ENCODE measurements at places on chromosomes 3 and 15.

DNA sequence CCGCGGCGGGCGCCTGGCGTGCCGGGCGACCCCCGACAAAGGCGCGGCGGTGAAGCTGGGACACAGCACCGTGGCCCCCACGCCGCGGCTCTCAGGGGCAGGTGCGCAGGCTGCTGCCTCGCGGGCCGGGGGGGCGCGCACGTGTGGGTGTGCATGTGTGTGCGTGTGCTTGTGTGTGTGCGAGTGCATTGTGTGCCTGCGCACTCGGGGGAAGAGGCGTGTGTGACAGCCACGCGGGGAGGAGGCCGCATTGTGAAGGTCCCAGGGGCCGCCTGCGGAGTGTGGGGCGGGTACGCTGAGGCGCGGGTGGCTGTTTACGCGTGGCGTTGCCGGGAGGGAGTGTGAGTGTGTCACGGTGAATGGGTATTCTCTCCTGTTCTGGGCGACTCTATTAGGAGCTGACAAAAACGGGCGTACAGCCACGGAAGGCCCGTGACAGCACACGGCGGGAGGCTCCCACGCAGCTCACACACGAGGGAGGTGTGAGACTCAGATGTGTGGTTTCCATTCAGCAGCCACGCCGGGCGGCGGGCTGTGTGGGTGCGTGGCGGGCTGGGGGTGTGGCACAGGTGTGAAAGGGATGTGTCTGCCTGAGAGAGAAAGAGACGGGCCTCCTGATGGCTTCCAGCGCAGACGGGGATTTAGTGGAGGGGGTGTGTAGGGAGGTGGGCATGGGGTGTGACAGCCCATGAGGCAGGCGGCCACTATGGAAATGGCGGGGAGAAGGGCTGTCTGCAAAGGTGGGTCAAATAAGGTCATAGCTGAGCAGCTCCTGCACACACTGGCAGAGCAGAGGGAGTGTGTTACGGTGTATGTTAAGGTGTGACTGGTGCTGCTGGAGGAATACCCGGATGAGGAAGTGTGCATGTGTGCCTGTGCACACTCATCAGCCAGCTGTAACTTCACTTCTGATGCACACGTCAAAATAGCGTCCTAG lies 750 bp downstream of the PODXL2 start:
- no peak for DNase-seq

DNA sequence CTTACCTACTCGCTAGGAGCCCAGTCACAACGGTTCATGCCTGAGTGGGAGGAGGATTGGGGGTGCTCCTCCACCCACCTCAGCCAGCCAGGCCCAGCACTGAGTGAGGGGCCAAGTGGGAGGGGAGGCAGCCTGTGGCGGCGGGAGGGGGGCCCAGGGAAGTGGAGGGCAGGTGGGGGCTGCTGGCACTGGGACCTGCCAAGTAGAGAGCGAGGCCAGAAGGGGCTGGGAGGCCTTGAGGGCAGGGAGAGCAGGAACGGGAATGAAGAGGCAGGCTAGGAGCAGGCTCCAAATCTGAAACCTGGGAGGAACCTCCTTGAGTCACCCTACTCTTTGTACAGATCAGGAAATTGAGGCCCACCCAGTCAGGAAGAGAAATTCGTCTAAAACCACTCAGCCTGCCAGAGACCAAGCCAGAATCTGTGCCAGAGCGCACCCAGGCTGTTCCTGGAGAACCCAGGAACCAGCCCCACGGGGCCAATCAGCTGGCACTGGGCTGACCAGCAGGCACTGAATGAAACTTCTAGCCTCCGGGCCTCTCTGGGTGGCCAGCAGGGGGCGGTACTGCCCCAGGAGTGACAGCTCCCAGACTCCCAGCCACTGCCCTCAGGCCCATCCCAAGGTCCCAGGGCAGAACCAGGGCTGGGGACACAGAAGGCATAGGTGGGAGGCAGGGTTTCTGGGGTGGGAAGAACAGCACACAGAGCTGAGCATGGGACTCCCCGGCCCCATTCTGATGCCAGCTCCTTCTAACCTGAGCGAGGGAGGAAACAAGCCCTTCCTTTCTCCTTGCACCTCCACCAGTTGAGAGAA lies 14.8 kb upstream of the CYP11A1 start:
- no peak for DNase-seq

DNA sequence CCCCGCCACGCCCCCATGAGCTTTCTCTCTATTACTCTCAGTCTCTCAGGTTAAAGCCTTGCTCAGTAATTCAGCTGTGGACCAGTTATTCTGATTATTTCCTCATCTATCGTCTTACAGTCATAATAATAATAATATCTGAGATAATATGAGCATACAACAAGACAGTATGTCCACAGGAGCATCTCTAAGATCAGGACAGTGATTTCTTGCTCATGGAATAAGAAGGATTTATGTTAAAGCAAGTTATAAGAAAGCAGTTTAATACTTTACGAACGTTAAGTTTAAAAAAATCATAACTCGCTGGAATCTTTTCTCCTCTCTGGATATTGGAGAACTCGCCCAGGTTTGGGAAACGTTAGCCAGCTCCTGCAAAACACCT lies 643 bp upstream of the LMCD1 start:
- no peak for DNase-seq

GRCh38 chr3:152196782-152197181 lies 71.9 kb upstream of the MBNL1 start:
- no peak for DNase-seq

DNA sequence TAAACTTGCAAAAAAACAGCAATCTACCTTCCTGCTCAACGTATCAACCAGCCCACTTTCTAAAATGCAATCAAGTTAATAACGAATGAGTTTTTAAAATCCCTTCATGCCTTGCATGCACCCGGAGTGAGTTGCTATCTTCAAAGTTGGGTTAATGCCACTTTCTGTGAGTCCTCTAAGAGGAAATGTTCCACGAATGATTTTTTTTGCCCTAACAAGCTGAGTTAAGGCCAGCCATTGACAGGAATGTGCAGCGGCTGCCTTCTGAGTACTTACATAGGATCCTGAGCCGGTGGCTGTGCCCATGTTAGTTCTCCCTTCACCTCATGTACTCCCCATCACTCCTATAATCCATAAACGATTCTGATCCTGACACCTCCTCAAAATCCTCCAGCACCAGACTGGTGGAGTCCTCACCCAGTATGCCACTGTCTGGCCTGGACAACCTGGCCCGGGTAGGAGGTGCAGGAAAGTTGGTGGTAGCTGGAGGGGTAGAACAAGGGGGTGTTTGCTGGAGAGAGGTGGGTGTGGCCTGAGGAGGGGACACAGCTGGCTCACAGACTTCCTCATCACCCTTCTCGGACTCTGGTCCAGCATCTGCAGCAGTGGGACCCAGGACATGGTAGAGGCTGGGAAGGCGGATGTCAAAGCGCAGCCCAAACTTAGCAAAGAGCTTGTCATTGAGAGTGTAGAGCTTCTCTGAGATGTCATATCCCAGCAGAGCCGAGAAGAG lies 12.4 kb downstream of the POPDC2 start:
- no peak for DNase-seq

GRCh38 chr15:54304321-54304720 lies 326.1 kb downstream of the UNC13C start:
- no peak for DNase-seq

- DNase-seq = no peak
Observed at GRCh38 chr3:153658136-153658535, 463.1 kb upstream of the ARHGEF26 start.

DNA sequence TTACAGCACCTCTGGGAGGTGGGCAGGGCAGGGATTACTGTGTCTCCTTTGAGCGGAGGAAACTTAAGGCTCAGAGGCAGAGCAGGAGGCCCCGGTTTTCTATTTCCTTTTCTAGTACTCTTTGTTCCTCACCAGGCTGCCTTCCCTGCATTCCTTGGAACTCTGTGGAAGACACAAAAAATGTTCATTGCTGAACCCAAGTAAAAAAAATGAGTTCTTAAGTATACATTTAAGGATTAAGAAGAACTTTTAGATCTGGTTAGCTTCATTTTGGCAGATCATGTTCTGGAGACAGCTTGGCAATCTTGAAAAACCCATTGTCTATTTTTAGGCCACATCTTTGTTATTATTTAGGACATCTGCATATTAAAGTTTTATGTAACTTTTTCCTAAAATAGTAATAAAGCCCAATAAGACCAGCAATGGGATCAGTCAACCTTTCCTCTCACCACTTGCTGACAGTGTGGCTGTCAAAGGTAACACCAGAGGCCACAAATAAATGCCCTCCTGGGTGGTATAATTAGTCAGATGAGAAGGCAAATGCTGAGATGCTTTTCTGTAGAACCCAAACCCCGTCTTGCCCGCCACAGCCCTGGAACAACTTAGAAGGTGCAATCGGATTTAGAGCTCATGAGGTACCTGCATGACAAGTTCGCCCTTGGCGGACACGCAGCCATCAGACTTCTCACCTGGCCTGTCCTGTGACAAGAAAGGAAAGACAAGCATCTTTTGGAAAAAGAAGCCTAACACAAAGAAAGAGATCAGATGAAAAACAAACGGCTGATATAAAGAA lies 97.2 kb downstream of the DGKG start:
- DNase-seq = no peak

GRCh38 chr15:75720297-75720696 lies 7.6 kb upstream of the CSPG4 start:
- DNase-seq = no peak

- no peak for DNase-seq
Observed at GRCh38 chr3:81726735-81727134, 34.7 kb downstream of the GBE1 start.

DNA sequence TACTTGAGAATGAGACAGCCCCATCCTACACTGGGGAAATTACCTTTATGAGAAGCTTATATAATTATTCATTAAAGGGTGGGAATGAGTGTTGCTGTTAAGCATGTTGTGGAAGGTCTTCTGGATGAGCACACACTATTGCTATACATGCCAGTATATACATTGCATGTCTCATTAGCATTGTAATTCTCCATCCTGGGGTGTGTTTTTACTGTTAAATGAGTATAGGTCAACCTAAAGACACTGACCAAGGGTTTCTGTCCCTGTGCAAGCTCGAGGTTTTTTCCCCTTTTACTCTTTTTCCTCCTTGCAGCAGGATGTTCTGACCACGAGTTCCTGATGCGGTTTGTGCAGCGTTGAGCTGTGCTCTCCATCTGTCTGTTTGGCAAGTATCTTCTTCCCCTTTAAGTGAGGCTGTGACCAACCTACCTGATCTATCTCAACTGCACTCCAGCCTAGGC lies 7.2 kb upstream of the IVD start:
- no peak for DNase-seq

GRCh38 chr15:80492409-80492808 lies 88.2 kb downstream of the ARNT2 start:
- DNase-seq = no peak

GRCh38 chr15:68797599-68798345 lies 22.9 kb downstream of the ANP32A start:
- DNase-seq = no peak

GRCh38 chr3:179956416-179956830 lies 80.3 kb downstream of the PEX5L start:
- DNase-seq = no peak

DNA sequence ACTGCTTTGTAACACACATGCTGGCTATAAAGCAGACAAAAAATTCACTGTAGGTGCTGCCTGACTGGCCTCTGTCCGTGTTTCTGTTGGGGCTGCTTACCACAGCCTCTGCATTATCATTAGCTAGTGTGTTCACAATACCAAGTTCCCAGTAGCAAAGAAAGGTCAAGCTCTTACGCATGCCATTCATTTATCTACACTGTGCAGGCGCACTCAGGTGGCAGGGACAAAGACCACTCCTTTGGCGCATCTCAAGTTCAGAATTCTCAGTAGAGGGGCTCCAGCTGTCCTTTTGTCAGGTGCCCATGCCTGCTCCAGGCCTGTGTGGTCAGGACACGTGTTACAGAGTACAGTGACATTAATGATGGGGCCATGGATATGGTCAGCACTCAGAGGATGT lies 22.3 kb downstream of the MLH1 start:
- DNase-seq = no peak

DNA sequence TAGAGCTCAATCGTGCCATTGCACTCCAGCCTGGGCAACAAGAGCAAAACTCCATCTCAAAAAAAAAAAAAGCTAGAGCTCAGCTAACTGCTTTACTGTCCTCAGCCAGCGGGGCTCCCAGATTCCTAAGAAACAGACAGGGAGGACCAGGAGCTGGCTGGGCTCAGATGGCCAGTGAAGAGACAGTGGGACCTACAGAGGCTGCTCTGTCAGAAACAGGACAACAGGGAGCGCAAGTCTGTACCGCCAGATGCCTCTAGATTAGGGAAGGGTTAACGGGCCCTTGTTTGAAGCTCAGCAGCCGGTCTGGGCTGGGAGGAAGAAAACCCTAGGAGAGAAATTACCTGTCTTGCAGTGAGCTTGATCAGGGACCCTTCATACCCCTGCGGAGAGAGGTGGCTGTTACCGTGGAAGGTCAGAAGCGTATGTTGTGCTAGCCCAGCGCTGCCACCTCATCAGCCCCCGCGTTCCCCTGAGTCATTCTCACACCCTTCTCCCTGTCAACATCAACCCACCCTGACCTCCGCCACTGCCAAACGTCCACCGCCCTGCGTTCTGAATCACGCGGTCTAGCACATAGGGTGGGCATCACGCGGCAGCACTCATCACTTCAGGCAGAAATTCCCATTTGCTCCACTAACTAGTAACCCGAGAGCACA lies 25.3 kb downstream of the RBPMS2 start:
- DNase-seq = no peak

GRCh38 chr3:183357564-183358079 lies 70.8 kb downstream of the MCF2L2 start:
- DNase-seq = no peak

DNA sequence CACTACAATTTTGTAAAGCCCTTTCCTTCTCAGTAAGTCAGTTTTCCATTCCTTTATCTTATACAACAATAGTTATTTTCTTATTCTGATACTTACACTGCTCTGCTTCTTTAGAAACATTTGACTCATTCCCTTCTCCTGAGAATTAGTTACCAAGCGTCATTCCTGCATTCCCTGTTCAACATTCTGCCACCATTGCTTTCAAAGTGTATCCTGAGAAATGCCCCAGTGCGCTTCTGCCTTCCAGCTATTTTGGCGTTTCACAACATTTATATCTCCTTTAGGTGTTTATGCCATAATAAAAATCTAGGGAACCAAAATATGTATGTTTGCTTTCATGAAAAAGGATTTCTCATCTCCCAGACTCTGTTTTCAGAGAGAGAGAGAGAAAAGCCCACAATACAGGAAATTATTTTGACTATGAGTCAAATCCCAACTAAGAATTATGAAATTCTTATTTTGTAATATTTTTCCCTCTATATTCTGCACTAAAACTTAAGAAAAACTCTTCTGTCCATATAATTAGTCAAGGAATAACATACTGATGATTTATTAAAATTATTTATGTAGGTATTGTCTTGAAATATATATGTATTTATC lies 118.2 kb upstream of the RAP2B start:
- DNase-seq = no peak

- DNase-seq = no peak
Observed at GRCh38 chr3:123920383-123920782, 36.3 kb upstream of the MYLK start.

GRCh38 chr3:113104357-113105092 lies 106.8 kb upstream of the BOC start:
- no peak for DNase-seq

GRCh38 chr15:71801935-71802655 lies 8.3 kb upstream of the NR2E3 start:
- DNase-seq = no peak

All from kidney epithelial cell (primary cell).